ENCODE measurements at places on chromosomes 4 and X. TPM values are rescaled to one million over a fixed set of nuclear protein-coding genes. Genes with fewer than 3 reads are reported as not detected.

- no peak for DNase-seq
Measured at GRCh38 chr4:32830160-32830559, 2110.0 kb downstream of the PCDH7 start.

- no peak for DNase-seq
Measured at GRCh38 chr4:185700048-185700447, 111.9 kb downstream of the SORBS2 start.

GBA3 gene
- total RNA-seq, result not detected

HSD17B13 gene
- not detected for total RNA-seq

TSPAN6 gene
- total RNA-seq, result 0.43 TPM

FDCSP gene
- not detected for total RNA-seq

DNA sequence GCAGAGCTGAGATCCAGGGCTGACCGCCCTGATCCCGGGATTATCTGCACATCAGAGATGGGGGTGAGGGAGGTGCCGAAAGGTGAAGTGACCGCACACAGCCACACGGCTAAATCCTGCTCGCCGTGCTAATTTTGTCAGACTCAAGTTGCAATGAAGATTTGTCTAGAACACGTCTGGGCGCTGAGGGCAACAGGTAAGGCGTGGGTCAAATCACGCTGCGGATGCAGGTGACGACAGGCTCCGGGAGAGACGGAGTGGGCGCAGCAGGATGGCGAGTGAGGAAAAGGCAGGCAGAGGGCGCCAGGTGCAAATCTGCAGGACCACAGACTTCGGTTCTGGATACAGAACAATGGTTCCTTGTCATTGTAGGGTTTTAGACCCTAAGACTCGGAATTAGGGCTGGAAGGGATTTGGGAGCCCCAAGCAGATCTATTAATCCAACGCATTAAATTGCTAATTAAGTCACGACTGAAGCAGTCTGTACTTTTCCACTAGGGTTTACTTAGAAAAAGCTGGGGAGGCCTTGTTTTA is 1.9 kb upstream of the TBC1D14 start:
- no peak for DNase-seq

DNA sequence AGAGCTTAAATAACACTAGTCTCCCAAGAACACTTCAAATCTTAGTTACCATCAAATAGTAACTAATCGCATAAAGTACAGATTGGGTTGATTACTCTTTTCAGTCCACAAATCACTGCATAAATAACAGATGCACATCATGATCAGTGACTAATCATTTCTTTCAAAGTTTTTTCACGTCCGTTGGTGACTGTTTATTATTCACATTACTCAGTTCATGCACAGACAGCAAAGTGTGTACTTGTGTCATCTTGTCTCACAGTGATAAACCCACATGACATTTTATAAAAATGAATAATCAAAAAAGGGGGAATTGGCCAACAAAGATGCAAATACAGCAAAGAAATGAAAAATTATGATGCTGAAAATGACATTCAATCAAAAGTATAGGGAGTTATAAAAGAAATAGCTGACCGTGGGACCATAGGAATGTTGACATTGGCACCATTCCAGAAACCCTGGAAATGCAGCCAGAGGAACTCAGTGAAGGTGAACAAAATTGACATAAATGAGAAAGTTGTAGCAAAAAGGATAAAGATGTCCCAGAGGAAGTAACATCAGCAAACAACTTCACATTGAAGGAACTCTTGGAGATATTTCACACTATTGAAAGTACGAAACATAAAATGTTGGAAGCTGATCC is 161.5 kb downstream of the SOX3 start:
- DNase-seq, result no peak

GRCh38 chr4:57113870-57114269 is 3.7 kb upstream of the IGFBP7 start:
- DNase-seq, result no peak

CENPI gene
- 14.7 TPM for total RNA-seq

FOXR2 gene
- not detected for total RNA-seq

GRCh38 chr4:38634047-38634759 is 29.8 kb upstream of the KLF3 start:
- DNase-seq, result no peak

DNA sequence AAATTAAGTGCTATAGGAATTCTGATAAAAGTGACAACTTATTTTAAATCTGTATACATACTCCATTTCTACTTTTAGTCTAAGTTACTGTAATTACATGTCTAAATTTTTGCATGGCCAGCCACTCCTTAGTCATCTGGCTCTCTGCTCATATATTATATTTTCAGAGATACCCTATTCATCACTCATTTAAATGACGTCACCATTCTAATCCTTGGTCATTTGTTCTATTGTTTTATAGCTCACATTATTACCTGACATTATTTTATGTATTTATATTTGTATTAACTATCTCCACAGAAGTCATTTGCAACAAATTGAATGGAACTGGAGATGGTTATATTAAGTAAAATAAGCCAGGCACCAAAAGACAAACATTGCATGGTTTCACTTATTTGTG is 179.6 kb upstream of the CXorf51A start:
- DNase-seq, result no peak

DNA sequence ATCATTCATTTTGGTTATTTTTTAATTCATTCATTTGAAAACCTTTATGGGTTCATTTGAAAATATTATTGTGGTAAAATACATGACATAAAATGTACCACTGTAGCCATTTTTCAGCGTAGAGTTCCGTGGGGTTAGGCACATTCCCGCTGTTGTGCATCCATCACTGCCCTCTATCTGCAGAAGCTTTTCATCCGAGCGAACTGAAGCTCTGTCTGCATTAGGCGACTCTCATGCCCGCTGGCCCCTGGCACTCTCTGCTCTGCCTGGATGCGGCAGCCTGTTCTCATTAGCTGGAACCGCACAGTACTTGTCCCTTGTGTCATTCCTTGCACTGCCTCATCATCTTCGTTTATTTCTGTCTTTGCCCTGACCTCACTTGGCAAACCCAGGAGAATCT is 17.5 kb downstream of the CFAP99 start:
- no peak for DNase-seq

- no peak for DNase-seq
Measured at GRCh38 chr4:100738196-100739165, 220.7 kb upstream of the EMCN start.

- no peak for DNase-seq
Measured at GRCh38 chrX:109384699-109385098, 97.2 kb downstream of the GUCY2F start.

ADGRA3 gene
- 13.8 TPM for total RNA-seq

DNA sequence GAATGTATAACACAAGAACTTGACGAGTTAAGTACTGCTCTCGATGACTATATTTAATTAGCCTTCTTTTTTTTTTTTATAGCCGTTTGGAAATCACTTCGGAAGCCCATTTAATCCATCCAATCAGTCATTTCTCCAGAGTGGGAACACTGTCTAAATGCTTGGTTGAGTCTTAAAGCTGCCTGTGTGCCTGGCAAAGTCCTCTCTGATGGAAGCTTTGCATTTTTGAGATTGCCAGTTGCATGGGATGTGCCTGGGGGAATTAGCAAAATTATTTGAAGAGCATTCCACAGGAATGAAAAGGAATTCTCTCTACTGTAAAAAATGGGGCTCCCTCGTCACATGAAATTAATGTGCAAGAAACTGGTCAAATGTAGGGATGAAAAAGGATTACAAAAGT is 398.8 kb upstream of the RPS6KA3 start:
- DNase-seq, result no peak

GRIA3 gene
- not detected for total RNA-seq

DNA sequence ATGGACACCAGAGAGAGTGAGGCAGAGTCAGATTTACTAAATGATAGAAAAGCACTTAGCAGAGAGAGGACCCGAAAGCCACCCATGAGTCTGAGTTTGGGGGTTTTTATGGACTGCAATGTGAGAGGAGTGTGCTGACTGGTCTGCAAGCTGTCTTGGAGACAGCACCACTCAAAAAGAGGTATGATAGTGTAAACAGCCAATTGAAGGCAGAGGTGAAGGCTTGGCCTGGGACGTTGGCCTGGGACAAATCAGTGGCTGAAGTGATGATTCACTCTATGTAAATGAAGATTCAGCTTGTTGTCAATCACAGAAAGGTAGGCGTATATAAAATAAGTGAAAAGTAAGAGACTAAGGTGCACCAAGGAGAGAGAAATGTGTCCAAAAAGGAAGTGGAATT is 217.6 kb upstream of the ZFP42 start:
- DNase-seq, result no peak

PRDX4 gene
- 46.6 TPM for total RNA-seq

DNA sequence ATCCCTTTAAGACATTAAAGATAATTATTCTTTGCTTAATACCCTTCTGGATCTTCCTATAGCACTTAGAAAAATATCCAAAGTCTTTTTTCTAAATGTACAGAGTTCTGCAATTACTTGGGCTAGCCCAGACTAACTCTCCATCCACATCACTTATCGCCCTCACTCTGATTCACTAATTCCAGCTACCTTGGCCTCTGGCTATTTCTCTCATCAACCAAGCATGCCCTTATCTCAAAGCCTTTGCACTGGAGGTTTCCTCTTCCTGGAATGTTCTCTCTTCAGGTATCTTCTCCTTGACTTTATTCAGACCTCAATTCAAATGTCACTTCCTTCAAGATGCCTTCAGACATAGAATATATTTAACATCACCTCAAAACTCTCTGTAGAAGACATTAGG is 345.1 kb upstream of the SMIM31 start:
- no peak for DNase-seq

CDS1 gene
- 0.30 TPM for total RNA-seq

FRMPD4 gene
- not detected for total RNA-seq

C4orf36 gene
- total RNA-seq, result not detected

GPRIN3 gene
- 9.2 TPM for total RNA-seq

RXFP1 gene
- total RNA-seq, result not detected

FAM53A gene
- total RNA-seq, result 0.82 TPM

DNA sequence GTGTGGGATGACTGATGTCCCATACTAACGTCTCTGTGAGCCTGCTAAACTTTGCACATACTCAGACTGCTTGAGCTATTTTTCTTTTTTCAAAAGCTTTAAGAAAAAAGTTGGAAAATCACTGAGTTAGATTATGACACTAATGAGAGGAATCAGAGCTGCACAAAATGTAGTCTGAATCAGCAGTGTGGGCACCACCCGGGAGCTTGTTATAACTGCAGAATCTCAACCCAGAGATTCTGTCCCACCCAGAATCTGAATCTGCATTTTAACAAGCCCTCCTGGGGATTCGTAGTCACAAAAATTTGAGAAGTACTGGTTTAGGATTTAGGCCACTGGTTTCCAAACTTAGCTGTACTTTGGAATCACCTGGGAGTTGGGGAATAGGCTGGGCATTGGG is 102.1 kb upstream of the MID1IP1 start:
- no peak for DNase-seq

CLIC2 gene
- 0.18 TPM for total RNA-seq

GRCh38 chr4:79065262-79065661 is 126.0 kb upstream of the PAQR3 start:
- DNase-seq, result no peak

- no peak for DNase-seq
Measured at GRCh38 chr4:137748616-137749015, 216.3 kb upstream of the PCDH18 start.

FRG2 gene
- total RNA-seq, result 0.12 TPM

GRCh38 chr4:93897559-93897958 is 69.0 kb downstream of the ATOH1 start:
- no peak for DNase-seq

DNA sequence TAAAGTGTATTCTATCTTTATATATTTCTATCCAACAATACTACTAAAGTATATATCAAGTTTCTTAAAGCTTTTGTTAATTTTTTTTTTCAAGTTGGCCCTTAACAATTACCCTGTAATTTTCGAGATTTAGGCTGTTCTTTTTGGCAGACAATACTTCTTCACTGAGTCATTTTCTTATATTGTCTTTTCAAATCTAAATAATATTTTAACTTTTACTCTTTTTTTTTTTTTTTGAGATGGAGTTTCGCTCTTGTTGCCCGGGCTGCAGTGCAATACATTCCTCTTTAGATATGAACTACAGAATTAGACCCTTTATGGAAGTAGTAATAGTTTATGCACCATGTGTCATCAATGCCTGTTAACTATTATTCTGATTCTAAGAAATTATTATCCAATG is 120.7 kb downstream of the GLRA3 start:
- DNase-seq, result no peak
